ENCODE measurements at places on chromosomes 7 and 10.

DNA sequence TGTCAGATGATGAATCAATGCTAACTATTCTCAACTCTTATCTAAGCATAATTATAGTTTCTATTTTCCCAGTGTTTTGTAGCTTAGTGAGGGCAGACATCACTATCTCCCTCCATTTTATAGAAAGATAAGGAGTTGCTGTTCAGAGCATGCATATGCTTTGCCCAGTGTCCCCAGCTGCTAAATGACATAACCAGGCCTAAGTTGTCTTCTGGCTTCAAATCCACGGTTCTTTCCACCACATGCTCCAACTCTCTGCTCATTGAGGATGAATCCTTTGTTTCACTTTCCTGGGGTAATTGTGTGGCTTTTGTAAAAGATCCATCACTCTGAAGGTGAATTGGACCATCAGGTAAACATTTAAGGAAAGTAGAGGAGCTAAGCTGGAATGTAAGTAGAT, 134.0 kb downstream of the SNX10 start:
- DNase-seq: no peak

GRCh38 chr10:108749042-108749441, 1174.3 kb downstream of the XPNPEP1 start:
- DNase-seq: no peak

DNA sequence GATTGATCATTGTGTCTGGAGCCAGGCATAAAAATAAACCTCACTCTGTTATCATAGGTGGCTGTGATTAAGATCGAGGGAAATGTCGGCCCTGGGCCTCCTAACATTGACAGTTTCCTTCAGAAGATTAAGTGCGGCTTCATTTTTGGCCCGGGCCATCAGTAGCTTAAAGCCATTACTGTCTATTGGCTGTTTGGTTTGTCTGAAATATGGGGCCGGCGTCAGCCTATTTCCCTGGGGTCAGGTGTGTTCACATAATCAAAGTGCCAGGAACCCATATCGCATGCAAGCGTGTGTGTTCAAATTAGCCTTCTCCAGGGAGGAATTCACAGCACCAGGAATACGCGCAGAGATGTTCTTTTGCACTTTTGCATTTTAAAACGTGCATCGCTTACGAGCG, 114.7 kb downstream of the CUX1 start:
- DNase-seq: no peak

DNA sequence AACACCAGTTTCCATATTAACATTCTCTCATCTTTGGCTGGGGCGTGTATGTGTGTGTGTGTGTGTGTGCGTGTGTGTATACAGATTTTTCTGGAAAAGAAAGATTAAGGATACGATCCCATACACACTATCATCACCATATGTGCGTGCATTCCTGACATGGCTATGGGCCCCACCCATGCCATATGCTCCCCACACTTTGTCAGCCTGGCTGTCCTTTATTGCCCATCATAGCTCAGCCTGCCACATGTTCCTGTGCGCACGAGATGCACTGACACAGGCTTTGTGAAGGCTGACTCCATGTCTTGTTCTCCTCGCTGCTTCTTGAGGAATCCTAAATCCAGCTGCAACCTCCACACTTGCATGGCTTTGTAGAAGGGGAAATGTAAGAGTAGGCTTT, 984.1 kb downstream of the LRMDA start:
- DNase-seq: no peak

DNA sequence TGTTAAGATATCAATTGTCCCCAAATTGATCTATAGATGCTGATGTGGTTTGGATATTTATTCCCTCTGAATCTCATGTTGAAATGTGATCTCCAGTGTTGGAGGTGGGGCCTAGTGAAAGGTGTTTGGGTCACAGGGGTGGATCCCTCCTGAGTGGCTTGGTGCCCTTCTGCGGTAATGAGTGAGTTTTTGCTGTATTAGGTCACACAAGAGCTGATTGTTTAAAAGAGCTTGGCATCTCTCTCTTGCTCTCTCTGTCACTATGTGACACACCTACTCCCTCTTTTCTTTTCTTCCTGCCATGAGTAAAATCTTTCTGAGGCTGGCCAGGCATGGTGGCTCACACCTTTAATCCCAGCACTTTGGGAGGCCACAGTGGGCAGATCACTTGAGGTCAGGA, 98.2 kb upstream of the KAT6B start:
- no peak for DNase-seq

GRCh38 chr7:155339474-155339873, 41.8 kb downstream of the INSIG1 start:
- DNase-seq: no peak

DNA sequence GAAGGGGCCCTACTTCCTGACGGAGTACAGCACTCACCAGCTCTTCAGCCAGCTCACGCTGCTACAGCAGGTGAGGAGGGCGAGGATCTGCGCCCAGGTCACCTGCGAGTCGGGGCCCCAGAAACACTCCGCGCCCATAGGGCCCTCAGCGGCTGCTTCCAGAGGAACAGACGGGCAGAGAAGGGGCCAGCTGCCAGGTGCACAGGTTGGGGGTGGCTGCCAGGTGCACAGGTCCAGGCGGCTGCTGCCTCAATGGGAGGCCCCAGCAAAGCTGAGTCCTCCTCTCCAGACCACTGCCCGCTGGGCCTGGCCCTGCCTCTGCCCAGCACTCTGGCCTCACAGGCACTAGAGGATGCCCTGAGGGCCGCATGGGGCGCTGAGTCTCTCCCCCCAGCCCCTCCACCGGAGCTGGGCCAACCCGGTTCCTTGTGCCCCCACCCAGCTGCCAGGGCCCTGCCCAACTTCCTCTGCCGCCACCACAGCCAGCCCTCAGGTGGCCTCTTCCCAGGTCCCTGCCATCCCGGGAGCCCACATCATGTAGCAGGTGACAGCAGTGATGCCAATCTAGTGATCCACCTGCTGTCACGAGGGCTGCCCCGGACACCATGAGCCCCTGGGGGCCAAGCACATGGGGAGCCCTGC, 17.0 kb upstream of the UTF1 start:
- DNase-seq: no peak

- no peak for DNase-seq
These were observed 43.5 kb downstream of the TRRAP start for GRCh38 chr7:98921608-98922372.

GRCh38 chr10:98921316-98921715, 314.3 kb downstream of the HPSE2 start:
- DNase-seq: no peak

DNA sequence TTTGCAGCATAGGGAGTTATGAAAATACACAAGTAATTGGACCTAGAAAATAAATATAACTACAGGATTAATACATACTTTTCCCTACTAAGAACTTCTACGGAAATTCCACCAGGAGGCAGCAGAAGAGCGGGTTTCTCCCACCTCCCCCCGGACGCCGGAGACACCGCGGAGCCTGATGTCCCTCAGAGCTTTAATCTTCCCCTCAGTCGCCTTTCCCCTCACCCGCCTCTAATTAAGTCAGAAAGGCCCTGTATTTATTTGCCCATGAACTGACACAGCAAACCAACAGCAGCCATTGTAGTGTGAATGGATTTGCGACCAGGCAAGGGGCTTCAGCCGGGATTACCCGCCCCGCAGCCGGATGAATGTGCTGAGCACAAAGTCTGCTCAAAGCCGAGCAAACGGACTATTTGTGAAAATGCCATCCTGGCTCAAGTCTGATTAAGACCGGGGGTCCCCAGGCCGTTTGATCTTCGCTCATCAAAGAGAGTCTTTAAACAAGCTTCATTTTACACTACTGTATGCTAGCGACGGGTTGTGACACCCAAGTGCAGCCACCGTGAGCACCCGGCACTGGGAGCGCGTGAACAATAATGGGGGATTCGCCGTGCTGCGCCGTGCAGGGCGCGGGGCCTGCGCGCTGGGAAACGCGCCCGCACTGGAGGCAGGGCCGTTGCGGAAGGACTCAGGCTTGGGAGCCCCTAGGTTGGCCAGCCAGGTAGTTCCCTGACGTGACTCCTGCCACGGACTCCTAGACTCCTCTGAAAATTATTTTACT, 5.6 kb upstream of the DKK1 start:
- DNase-seq: no peak

GRCh38 chr7:34849986-34850385, 187.3 kb downstream of the DPY19L1 start:
- DNase-seq: no peak

DNA sequence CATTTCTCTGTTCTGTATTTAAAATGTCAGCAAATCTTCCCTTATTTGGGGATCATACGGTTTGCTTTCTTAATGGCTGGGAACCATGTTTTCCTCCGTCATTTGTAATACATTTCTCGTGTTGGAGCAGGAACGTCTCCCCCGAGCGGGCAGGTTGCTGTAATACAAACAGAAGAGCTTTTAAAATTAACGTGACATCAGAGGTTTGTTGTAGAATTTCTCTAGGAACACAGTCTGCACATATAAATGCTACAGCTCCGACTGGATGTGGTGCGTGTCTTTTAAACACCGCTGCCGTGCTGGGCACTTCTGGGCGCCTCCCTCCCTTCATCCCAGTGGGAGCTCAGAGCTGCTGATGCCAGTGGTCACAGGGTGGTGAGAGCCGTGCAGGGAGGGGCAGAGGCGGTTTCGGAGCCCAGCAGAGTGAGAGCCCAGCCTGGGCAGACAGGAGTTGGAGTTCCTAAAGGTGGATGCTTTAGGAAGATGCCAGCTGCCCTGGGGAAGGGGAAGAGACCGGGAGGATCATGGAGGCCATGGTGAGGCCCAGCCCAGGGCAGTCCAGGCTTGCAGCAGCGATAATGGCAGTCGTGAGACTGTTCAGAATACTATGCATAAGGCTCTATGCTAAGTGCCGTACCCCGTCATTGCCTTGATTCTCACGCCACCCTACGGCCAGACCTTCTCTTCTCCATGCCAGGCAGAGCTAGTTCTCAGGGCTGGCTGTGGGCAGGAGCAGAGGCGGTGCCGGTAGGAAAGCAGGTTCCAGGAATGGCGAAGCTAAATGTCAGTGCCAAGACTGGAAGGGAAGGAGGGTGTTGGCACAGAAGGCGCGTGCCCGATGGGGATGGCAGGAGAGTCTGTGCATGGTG, 96.2 kb downstream of the GLRX3 start:
- no peak for DNase-seq

- no peak for DNase-seq
These were observed 9.3 kb downstream of the CROT start for GRCh38 chr7:87354749-87355148.

GRCh38 chr10:114881901-114882300, 56.1 kb upstream of the TRUB1 start:
- DNase-seq: no peak

- DNase-seq: no peak
These were observed 26.4 kb downstream of the ANXA8 start for GRCh38 chr10:47457528-47457820.

DNA sequence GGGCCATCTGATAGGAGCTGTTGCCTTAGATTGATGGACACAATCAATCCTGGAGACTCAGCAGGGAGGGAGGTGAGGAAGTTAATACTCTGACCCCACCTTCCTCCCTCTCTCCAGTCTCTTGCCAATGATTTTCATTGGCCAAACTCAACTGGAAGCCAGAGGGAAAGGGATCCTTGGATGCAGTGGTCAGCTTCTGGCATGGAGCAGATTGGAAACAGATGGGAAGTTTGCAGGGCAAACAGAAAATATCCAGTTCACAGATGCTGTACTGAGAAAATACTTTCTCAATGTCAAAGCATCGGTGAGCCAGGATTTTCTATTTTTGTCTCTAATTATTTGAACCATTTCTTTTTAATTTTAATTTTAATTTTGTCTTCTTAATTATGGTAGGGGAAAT, 170.8 kb downstream of the BBS9 start:
- DNase-seq: no peak

GRCh38 chr10:110404413-110404812, 93.3 kb upstream of the DUSP5 start:
- DNase-seq: no peak

- no peak for DNase-seq
These were observed 132.7 kb downstream of the PRPF18 start for GRCh38 chr10:13719425-13719824.

- no peak for DNase-seq
These were observed 40.4 kb upstream of the MGMT start for GRCh38 chr10:129426606-129427005.

DNA sequence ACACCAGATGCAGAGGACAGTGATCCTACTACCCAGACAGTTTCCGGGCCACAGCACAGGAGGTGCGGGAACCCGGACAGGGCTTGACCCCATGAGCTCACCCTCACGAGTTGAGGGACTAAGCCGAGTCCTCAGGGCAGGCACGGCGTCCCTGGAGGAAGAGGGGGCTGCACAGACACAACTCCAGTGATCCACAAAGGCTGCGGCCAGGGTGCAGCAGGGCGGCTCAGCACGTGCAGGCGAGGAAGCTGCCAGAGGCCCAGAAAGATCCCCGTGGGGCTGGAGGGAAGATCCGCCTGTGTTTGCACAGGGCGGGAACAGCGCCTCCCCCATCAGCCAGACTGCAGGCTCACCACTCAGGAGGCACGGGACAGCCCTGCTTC, 45.9 kb upstream of the TMEM72 start:
- DNase-seq: no peak

DNA sequence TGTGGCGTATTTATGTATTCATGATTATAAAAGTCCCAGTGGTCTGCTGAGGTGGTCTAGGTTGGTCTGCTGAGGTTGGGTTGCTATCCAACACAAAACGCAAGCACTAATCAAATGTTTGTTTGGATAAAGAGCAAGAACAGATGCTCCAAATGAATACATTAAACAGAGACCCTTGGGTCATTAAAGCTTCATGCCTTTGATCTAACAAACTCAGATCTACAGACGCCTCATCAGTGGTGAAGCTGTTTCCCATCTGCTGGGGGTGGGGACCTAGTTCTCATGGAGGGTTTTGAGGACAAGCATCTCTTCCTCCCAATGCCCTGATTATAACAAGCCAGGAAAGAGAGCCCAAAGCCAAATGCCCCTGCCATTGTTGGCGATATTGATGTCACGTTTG, 786.7 kb downstream of the NRG3 start:
- DNase-seq: no peak

- no peak for DNase-seq
These were observed 55.7 kb upstream of the PRKCQ start for GRCh38 chr10:6635784-6636183.

- no peak for DNase-seq
These were observed 22.9 kb upstream of the ELFN1 start for GRCh38 chr7:1646957-1647891.

DNA sequence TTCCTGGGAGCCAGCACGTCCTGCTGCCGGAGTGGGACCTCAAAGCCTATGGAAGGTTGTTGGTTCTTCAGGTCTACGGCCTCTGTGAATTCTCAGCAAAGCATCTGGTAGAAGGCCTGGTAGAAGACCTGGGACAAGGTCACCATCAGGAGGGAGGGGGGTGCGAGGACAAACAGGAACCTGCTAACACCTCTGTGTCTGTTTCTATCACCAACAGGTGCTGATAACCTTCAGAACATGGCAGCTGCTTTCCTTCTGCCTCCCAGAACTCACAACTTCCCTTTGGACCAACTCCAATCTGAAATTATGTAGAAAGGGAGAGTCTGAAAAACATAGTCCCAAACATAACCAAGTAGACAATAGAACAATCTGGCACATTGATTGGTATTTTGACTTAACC, 8.3 kb upstream of the MET start:
- no peak for DNase-seq

- DNase-seq: no peak
These were observed 41.5 kb downstream of the PRF1 start for GRCh38 chr10:70561070-70561469.
